ENCODE measurements at places on chromosomes 6 and 20.

DNA sequence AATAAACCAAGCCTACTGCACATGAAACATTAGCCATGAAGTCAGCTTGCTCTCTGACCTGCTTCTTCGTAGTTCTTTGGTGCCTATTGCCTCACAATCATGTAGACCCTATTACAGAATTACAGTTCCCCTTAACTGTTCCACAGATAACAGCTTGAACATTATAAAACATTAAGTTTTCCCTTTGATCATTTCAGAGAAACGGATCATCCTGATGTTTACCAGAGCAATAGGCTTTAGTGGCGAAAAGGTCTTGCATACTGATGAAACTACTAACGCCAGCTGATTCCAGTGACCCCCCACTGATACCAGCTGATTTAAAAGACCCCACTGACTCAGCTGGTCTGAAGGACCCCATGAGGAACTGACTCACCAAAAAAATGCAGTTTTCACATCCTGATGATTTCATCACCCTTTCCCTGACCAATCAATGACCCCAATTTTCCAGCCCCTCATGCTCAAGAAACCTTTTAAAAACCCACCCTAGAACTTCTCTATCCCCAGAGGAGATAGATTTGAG lies 39.4 kb upstream of the MLIP start:
- DNase-seq: no peak

DNA sequence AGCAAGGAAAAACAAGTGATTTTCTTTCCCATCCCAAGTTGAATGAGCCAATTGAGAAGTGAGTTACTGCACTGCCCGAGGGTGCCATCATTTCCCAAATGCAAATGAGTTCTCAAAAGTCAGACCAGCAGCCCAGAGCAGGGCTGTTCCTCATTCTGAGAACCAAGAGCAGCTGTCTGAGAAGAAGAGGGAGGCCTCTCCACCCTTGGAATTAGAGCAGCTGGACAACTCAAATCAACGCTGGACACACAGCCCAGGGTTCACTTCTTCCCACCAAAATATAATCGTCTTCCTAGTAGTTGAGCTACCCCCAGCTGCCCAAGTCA lies 4.6 kb upstream of the PREX1 start:
- no peak for DNase-seq

- no peak for DNase-seq
Observed at GRCh38 chr6:37688078-37688850, 9.4 kb downstream of the MDGA1 start.

DNA sequence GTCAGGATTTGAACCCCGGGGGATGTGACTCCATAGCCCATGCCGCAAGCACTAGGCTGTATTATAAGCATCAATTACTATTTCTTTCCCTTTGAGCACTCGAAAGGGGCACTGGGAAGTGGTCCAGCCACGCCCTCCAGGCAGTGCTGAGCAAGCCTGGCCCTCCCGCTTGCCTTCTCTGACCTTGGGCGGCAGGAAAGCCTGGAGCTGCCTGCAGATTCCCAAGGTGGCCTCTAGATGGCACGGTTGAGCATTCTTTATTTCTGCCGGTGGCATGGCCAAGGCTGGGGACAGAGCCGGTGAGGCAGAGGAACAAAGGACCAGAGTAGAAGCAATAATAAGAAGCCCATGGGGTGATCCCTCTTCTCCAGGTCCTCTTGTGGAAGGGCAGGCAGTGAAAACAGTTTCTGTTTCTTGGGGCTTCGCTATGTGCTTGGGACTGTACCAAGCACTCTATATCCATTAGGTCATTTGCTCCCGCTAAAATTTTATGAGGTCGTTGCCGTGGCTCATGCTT lies 32.0 kb downstream of the ARHGAP40 start:
- peak; percentile 59 for DNase-seq

DNA sequence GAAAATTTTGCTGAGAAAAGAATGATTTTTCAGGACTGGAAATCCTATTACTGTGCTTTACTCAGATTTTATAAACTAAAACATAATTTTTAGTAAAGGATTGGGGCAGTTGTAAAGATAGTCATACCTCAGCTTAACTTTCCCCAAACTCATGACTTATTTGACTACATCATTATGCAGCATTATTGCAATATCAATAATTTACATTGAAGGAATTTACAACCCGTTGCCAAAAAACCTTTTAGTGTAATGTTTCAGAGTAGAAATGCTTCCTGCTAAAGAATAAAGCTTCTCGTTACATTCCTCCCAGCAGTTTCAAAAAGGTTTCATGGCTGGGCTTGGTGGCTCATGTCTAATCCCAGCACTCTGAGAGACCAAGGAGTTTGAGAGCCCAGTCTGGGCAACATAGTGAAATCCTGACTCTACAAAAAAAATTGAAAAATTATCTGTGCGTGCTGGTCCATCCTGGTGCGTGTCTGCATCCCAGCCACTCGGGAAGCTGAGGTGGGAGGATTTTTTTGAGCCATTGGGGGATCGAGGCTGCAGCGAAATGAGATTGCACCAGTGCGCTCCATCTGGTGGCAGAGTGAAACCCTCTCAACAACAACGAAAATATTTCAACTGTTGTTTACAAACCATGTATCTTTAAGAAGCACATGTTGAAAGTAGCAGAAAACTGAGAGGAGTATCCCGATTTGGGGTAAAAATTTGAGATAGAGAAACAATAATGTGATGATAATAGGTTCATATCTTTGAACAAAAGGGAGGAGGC lies 4.4 kb downstream of the AMD1 start:
- no peak for DNase-seq

- DNase-seq: peak; percentile 83
Observed at GRCh38 chr20:44080646-44081267, 106.2 kb downstream of the JPH2 start.

- no peak for DNase-seq
Observed at GRCh38 chr20:10902174-10902573, 228.4 kb upstream of the JAG1 start.

GRCh38 chr6:35088281-35089215 lies 52.6 kb downstream of the TCP11 start:
- no peak for DNase-seq

- no peak for DNase-seq
Observed at GRCh38 chr20:46635514-46636136, 15.6 kb downstream of the SLC13A3 start.

DNA sequence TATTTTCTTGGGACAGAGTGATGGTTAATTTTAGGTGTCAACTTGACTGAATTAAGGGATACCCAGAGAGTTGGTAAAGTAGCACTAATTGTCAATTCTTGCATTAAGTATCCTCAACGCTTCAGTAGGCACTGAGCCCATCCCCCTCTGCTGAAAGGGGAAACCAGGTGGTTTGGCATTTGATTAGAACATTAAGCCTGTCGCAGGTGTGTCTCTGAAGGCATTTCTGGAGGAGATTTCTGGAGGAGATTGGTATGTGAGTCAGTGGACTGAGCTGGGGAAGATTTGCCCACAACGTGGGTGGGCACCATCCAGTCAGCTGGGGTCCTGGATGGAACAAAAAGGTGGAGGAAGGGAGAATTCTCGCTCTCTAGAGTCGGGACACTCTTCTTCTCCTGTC lies 119.8 kb downstream of the RFX6 start:
- no peak for DNase-seq

- DNase-seq: no peak
Observed at GRCh38 chr6:148794797-148795196, 48.0 kb downstream of the UST start.

- peak; percentile 60 for DNase-seq
Observed at GRCh38 chr6:31158863-31159855, 770 bp downstream of the TCF19 start.

- no peak for DNase-seq
Observed at GRCh38 chr20:42192321-42192720, 574.1 kb upstream of the CHD6 start.

- no peak for DNase-seq
Observed at GRCh38 chr20:37202267-37202943, 23.1 kb upstream of the MROH8 start.

GRCh38 chr6:136790411-136791295 lies 1.6 kb downstream of the MAP3K5 start:
- DNase-seq: no peak

DNA sequence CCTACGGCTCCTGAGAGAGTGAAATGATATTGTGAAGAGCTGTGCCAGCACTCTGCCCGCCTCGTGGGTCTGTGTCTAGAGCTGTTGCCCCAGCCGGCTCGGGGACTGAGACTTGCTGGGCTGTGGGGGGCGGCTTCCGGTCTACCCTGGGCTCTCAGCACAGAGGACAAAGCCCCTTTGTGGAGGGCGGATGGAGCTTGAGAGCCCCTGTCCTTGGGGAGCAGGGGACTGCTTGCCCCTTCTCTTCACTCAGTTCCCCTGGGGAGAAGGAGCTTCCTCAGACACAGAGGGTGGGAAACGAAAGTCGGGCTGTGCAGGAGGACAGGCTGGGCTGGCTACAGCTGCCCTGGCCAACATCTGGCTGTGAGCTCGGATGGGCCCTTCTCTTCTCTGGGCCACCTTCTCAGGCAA lies 11.0 kb downstream of the SRC start:
- DNase-seq: no peak

GRCh38 chr6:106253731-106254130 lies 71.8 kb downstream of the ATG5 start:
- DNase-seq: no peak

Data from stimulated activated effector memory CD8-positive, alpha-beta T cell treated with anti-CD3 and anti-CD28 coated beads, Interleukin-12 subunit alpha, Interleukin-12 subunit beta, amount 100 ng/mL, for 72 hours (primary cell).